ENCODE measurements at places on chromosomes 5 and 9.

DNA sequence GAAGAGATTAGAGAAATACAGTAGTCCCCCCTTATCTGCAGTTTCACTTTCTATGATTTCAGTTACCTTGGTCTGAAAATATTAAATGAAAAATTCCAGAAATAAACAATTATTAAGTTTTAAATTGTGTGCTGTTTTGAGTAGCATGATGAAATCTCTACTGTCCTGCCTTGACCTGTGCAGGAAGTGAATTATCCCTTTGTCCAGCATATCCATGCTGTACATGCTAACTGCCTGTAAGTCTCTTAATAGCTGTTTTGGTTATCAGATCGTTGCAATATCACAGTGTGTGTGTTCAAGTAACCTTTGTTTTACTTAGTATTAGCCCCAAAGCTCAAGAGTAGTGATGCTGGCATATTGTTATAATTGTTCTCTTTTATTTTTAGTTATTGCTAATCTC, 11.2 kb upstream of the JAK2 start:
- no peak for DNase-seq

DNA sequence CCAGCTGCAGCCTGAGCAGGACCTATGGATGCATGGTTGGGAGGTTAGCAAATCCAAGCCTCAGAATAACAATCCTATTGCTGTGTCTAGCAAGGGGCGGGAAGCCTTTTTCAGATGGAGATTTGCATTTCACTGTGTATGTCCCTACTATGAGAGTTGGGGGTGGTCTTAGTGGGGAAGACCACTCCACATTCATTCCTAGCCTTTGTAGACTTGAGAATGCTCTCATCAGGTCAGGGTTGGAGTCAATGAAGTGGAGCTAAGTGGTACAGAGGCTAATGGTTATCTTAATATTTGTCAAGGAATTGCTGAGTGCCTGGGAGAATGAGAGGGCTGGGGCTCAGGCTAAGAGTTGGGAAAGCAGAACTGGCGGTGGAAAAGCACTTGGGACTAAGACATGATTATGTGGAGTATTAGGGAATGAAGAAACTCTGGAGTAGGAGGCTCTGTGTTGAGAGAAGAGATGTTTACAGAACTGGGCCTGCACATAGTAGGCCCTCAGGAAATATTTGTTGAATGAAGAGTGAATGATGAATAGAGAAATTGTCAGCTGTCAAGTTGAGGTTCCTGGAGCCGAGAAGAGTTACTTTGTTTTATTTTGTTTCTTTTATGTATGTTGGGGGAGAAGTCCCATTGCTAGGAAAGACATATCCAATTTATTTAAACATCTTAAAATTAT, 175.5 kb upstream of the SPRY4 start:
- DNase-seq: no peak

GRCh38 chr9:137276473-137277328, 825 bp upstream of the TOR4A start:
- DNase-seq: no peak

- no peak for DNase-seq
Observed at GRCh38 chr9:14242150-14242805, 71.7 kb downstream of the NFIB start.

- DNase-seq: no peak
Observed at GRCh38 chr5:108753877-108754276, 6.2 kb downstream of the FER start.
